Naive thymus-derived CD4-positive, alpha-beta T cell (primary cell): ENCODE measurements at places on chromosomes 13 and 19. TPM values are rescaled to one million over a fixed set of nuclear protein-coding genes. Genes with fewer than 3 reads are reported as not detected.

ZNF738 gene
- polyA plus RNA-seq, result 2.6 TPM

KLK3 gene
- not detected for polyA plus RNA-seq

TLE5 gene
- polyA plus RNA-seq, result 643 TPM

ELAVL3 gene
- not detected for polyA plus RNA-seq

RGL3 gene
- not detected for polyA plus RNA-seq

BST2 gene
- polyA plus RNA-seq, result 115 TPM

PSG2 gene
- polyA plus RNA-seq, result not detected

MADCAM1 gene
- not detected for polyA plus RNA-seq

SYCN gene
- not detected for polyA plus RNA-seq

TMIGD2 gene
- 107 TPM for polyA plus RNA-seq

CD70 gene
- polyA plus RNA-seq, result not detected

TUBA3C gene
- not detected for polyA plus RNA-seq

CLDND2 gene
- polyA plus RNA-seq, result not detected

APOC4 gene
- not detected for polyA plus RNA-seq

RETN gene
- not detected for polyA plus RNA-seq

LILRA2 gene
- 0.18 TPM for polyA plus RNA-seq

NEK5 gene
- 0.14 TPM for polyA plus RNA-seq
